ENCODE measurements at places on chromosomes 7 and 10. TPM values are rescaled to one million over a fixed set of nuclear protein-coding genes. Genes with fewer than 3 reads are reported as not detected.

DNA sequence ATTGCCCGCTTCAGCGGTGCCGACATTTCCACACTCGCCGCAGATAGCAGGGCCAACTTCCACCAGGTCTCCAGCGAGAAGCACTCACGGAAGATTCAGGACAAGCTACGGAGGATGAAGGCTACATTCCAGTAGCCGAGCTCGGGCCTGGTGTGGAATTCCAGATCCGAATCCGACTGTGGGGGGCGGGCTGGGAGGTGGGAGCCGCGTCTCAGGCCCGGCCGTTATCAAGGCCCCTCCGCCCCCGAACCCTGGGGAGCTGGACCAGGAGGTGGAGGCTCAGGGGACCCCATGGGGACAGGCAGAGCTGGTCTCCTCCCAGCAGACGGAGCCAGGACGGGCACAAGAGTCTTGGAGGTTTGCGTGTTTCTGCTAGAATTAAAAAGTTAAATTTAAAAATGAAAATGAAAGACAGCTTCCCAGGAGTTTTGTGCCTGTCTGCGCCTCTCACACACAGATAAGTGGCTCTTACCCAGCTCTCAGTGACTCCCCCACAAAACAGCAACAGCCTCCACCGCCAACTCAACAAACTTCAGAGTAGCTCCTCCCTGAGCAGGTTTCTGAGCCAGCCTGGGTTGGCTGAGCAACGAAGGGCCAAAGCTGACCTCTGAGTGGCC, 5.2 kb upstream of the UTF1 start:
- DNase-seq, result no peak

DNA sequence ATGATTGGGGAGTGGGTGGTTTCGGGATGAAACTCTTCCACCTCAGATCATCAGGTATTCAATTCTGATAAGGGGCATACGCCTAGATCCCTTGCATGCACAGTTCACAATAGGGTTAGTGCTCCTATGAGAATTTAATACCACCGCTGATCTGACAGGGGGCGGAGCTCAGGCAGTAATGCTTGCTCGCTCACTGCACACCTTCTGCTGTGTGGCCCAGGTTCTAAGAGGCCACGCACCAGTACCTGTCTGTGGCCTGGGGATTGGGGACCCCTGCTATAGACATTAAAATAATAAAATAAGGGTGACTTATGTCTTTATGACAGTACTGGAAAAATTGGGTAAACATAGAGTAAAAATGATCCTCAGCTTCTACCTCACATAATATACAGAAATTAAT, 66.1 kb downstream of the SAMD9 start:
- DNase-seq, result no peak

DNA sequence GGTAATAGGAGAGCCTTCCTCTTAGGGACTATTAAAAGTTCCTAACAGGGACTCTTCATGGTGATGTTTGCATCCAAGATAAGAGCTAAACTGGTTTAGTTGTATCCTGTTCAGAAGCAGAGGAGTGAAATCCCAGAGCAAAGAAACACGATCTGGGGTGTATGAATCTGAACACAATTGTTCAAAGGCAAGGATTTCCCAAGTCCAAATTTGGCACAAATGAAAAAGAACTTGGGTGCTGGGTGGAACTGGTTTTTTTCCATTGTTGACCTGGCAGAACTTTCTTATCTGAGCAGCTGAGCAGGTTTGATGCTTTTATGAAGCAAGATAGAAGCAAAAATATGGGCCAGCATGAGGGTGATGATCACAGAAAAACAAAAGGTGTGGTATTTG, 6.0 kb downstream of the AGFG2 start:
- no peak for DNase-seq

- DNase-seq, result no peak
These were observed 349.0 kb upstream of the MTPN start for GRCh38 chr7:136326045-136326609.

GRCh38 chr7:114598946-114599345, 184.3 kb downstream of the FOXP2 start:
- no peak for DNase-seq

GRCh38 chr7:99191869-99192596, 15.9 kb downstream of the KPNA7 start:
- no peak for DNase-seq

- no peak for DNase-seq
These were observed 9.8 kb downstream of the AGBL3 start for GRCh38 chr7:134996097-134996550.

GRCh38 chr7:30062587-30062986, 34.4 kb downstream of the PLEKHA8 start:
- no peak for DNase-seq

DNA sequence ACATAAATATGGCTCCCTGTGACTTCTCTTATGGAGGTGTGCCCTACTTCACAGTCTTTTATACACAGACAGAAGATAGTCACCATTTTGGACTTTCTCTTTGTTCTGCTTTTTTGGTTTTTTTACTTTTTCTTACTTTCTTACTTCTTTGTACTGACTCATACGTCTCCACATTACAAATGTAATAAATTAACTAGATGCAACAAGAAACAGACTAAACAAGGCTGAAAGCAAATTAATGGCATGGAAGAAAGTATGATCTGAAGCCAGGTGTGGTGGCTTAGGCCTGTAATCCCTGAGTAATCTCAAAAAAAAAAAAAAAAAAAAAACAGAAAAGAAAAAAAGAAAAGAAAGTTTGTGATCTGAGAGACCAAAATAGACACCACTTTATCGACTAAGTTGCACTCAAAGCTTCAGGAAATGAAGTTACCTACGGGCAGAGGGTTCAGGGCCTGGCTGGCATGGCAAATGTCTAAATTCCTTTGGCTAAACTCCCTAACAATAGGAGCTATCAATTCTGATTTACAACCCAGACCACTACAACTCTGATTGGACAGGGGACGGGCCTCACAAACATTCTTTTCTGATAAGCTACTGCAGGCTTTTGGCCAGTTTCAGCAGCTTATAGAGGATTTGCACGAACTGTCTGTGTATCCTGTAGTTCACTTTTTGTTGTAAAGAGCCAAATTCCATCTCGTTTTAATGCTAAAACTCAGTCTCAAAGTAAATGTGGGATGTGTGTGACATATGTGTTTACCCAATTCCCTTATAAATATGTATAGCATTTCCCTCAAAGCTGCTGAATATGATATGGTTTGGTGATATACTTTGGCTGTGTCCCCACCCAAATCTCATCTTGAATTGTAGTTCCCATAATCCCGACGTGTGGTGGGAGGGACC, 129.1 kb downstream of the SEPTIN14 start:
- DNase-seq, result no peak

DNA sequence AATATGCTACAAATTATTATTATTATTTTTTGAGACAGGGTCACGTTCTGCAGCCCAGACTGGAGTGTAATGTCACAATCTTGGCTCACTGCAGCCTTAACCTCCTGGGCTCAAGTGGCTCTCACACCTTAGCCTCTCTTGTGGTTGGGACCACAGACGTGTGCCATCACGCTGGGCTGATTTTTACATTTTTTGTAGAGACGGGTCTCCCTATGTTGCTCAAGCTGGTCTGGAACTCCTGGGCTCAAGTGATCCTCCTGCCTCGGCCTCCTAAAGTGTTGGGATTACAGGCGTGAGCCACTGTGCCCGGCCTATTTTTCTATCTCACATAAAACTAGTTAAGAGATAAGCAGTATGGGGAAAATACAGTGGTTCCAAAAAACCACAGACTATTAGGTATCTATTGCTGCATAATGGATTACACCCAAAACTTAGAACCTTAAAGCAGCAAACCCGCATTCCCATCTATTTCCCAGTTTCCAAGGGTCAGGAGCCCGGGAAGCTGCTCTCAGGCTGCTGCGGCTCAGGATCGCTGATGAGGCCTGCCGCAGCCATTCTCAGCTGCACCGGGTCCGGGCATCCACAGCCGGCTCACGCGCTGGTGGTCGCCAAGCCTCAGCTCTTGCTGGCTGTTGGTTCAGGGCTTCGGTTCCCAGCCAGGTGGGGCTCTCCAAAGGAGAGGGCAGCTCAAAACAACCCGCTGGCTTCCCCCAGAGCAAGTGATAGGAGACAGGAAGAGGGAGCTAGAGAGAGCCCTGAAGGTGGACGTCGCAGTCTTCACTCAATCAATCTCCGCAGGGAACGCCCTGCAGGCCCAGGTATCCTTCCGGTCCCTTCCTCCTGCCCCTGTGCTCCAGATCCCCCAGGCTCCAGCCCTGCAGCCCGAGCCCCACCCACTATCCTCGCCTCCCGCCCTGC, 128.2 kb downstream of the UBE2H start:
- no peak for DNase-seq

GRCh38 chr7:77687747-77688144, 8.5 kb upstream of the RSBN1L start:
- no peak for DNase-seq

Gene TSPAN33
- total RNA-seq, result 11.4 TPM

Gene ABLIM1
- total RNA-seq, result 216 TPM

Gene PRR15
- total RNA-seq, result 11.8 TPM

Gene MAP3K8
- total RNA-seq, result 34.4 TPM

Gene ANXA8
- total RNA-seq, result not detected

Gene KIAA1217
- 154 TPM for total RNA-seq

All from breast epithelium (tissue), 4 donors.